ENCODE measurements at places on chromosomes 11 and 22. TPM values are rescaled to one million over a fixed set of nuclear protein-coding genes. Genes with fewer than 3 reads are reported as not detected.

The UBASH3B gene
- polyA plus RNA-seq = 7.6 TPM

The PLA2G3 gene
- 0.17 TPM for polyA plus RNA-seq

The LMF2 gene
- polyA plus RNA-seq = 40.4 TPM

The RTN3 gene
- polyA plus RNA-seq = 192 TPM

The OR8D1 gene
- polyA plus RNA-seq = not detected

The PLEKHA7 gene
- polyA plus RNA-seq = 42.2 TPM

The DNHD1 gene
- polyA plus RNA-seq = 5.8 TPM

The HEPHL1 gene
- polyA plus RNA-seq = 0.16 TPM

The MS4A7 gene
- polyA plus RNA-seq = 7.7 TPM

The CTTN gene
- 148 TPM for polyA plus RNA-seq

The CHID1 gene
- 123 TPM for polyA plus RNA-seq

The PRCP gene
- polyA plus RNA-seq = 327 TPM

The MTNR1B gene
- not detected for polyA plus RNA-seq

The LRRC56 gene
- polyA plus RNA-seq = 4.0 TPM

The KRTAP5-2 gene
- polyA plus RNA-seq = not detected
